ENCODE measurements at places on chromosomes 11 and 22.

DNA sequence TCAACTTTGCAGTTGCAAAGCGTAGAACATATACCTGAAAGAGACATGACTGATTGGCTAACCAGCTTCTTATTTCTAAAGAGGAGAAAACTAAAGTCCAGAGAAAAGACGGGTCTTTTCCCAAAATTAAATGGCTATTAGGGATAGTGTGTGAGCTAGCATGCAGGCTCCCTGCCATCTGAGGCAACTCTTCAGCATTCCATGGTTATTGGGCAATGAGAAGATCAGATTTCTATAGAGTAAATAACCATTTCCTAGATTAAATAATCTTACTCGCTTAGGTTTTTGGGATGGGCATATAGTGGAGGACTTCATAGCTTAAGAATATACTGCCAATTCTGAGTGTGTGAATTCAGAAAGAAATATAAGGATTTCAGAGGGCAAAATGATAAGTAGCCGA is 95.0 kb downstream of the PDHX start:
- DNase-seq = no peak

- DNase-seq = no peak
These were observed 31.9 kb downstream of the PDGFB start for GRCh38 chr22:39212721-39213376.

DNA sequence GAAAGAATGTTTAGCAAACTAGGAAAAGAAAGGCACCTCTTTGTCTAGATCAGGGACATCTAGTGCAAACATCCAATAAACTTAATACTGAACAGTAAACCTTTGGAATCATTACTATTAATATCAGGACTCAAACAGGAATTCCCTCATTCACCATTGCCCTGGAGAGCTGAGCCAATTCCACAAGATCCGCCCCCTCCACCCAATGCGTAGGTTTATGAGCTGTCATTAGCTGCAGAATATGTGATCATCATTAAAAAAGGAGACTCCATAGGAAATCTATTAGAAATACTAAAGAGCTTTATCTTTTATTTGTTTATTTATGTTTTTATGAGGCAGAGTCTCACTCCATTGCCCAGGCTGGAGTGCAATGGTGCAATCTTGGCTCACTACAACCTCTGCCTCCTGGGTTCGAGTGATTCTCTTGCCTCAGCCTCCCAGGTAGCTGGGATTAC is 5.5 kb downstream of the IL17REL start:
- DNase-seq = no peak

GRCh38 chr11:11461473-11461872 is 108.4 kb upstream of the CSNK2A3 start:
- DNase-seq = no peak

DNA sequence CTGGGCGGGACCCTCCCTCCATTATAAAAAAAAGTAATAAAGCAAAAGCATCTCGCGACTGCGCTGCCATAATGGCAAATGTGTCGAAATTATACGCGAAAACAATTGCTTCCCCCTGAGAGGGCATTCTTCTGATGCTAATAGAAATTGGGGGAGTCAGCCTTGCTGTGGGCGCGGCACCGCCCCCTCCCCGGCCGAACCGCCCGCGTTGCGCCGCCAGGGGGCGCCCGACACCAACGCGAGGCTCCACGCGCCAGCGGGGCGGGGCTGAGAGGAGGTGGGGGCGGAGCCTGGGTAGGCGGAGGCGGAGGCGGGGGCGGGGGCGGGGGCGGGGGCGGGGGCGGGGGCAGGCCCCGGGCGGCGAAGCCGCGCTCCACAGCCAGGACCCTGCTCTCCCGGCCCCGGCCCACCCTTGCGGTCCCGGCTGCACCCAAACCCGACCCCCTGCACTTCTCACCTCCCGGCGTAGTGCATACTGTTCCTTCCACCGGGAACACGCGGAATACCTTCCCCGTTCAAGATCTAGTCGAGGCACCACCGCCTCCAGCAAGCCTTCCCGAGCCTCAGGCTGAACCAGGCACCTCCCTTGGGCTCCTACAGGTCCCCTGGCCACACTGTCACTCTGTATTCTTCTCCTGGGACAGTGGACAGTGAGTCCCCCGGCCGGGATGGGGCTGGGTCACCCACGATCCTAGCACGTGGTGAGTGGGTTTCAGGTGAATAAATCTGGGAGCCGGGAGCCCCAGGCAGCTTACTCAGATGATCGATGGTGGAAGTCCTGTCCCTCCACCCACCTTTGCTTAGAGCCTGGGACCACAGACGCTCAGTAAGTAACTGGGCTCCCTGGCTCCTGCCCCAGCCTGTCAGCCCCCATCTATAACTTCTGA is 15.5 kb upstream of the UPK3A start:
- no peak for DNase-seq

- no peak for DNase-seq
These were observed 139.0 kb downstream of the FCHSD2 start for GRCh38 chr11:73003088-73003487.

GRCh38 chr22:41596776-41597634 is 7.4 kb upstream of the PMM1 start:
- no peak for DNase-seq

GRCh38 chr11:124736736-124737135 is 3.0 kb upstream of the NRGN start:
- no peak for DNase-seq

GRCh38 chr11:64449381-64450167 is 90.6 kb downstream of the RPS6KA4 start:
- DNase-seq = no peak

DNA sequence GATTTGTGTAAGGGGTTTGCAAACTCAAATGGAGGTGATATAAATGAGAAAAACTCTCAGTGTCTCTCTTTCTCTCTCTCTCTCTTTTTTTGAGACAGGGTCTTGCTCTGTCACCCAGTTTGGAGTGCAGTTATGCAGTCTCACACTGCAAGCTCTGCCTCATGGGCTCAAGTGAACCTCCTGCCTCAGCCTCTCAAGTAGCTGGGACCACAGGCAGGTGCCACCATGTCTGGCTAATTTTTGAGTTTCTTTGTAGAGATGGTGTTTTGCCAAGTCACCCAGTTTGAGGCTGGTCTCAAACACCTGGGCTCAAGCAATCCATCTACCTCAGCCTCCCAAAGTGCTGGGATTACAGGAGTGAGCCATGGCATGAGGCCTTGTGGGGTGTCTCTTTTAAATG is 2.9 kb downstream of the BIRC3 start:
- DNase-seq = no peak

DNA sequence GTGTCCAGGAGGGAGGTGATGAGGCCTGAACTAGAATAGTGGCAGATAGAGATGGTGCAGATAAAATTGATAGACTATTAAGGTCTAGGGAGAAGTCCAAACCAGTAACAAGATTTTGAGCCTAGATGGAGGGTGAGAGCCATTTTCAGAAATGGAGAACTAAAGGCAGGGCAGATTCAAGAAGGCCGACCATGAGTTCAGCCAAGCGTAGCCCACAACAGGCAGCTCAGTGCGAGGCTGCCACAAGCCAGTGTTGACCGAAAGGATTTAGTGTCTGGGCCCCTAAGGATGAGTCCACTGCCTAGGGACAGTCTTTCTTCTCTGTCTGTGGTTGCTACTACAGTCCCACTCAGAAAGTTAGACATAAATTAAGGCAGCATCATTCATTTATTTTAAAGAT is 51.7 kb downstream of the PPP2R1B start:
- no peak for DNase-seq

GRCh38 chr11:104813532-104813931 is 84.7 kb downstream of the CASP12 start:
- no peak for DNase-seq

DNA sequence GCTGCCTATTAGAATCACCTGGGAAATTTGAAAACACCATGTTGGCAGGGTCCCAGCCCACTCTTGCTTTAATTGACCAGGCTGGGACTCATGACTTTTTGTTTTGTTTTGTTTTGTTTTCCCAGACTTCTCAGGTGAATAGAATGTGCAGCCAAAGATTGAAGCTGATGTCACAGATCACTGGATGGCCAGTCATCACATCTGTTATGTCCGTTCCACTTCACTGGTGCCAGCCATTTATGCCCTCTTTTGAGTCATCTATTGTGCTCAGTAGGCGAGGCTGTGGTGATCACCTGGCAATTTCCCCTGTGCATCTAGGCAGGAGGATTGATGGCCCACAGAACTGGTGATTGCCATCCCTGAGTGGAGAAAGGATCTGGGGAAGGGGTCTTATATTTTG is 297.3 kb downstream of the INSC start:
- DNase-seq = no peak

GRCh38 chr11:42315846-42316245 is 856.4 kb upstream of the LRRC4C start:
- DNase-seq = no peak

DNA sequence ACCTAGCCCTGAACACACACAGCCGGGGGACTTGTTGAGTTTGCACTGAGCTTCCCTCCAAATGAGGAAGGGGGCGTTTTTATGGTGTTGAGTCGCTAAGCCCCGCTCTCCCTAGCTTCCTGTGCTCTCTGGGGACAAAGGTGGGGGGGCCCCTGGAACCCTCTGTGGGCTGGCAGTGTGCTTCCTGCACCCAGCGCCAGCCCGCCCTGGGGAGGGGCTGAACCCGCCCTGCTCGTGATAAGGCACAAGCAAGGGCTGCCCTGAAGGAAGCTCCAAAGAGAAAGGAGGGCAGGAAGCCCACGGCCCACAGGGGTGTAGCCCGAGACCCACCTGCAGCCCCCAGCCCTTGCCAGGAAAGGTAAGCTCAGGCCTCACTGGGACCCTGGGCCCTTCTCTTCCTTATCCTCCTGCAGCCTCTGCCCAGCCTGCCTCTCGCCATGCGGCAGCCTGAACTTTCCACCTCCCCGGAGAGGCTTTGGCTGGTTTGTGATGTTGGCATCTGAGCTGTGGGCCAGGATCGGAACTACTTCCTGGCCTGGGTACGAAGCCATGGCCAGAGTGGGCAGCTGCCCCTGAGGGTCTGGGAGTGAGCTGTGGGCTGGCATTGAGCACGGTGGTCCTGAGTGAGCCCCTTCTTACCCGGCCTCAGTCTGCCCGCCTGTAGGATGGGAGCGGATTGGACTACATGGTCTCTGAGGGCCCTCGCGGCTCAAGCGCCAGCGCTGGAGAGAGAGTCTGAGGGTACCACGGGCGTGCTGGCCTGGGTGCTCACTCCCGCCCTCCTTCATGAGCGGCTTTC is at the start of gene FERMT3:
Gene FERMT3 (plus strand): TSS at position 265 of the 799 bp plus-strand sequence. CDS start 644 bp downstream, outside the sequence.
- DNase-seq = no peak

GRCh38 chr11:74007691-74008372 is 1.1 kb downstream of the UCP3 start:
- no peak for DNase-seq

DNA sequence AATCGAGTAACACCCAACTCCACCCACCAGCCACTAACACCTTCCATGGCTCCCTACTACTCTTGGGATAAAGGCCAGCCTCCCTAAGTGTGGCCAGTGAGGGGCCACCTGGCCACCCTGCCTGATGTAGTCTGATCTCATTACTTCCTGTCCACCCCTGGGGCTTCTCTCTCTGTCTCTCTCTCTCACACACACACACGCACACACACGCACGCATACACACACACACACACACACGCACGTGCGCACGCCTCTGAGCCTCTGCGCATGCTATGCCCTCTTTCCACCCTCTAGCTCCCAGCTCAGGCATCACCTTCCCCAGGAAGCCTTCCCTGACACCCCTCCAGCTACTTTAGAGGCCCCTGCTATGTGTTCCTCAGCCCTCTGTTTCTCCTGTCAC is 3.9 kb downstream of the MFNG start:
- DNase-seq = no peak

DNA sequence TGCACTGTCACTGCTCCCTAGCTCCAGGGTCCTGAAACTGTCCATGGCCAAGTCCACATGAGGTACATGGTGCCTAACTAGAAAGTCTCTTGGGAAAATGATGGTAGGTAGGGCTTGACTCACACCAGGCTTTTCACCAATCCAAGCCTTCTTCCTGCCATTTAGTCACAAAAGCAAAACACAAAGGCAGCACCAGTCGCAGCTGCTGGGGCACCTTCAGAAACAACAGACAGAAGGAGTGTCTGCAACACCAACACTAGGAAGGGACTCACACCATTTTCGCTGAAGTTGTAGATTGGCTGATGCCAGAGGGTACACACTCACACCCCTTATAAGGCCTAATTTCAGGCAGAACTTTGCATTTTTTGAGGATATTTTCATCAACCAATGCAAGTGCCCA is 55.7 kb downstream of the SYTL2 start:
- no peak for DNase-seq

GRCh38 chr11:10418259-10418949 is 36.7 kb upstream of the AMPD3 start:
- no peak for DNase-seq

DNA sequence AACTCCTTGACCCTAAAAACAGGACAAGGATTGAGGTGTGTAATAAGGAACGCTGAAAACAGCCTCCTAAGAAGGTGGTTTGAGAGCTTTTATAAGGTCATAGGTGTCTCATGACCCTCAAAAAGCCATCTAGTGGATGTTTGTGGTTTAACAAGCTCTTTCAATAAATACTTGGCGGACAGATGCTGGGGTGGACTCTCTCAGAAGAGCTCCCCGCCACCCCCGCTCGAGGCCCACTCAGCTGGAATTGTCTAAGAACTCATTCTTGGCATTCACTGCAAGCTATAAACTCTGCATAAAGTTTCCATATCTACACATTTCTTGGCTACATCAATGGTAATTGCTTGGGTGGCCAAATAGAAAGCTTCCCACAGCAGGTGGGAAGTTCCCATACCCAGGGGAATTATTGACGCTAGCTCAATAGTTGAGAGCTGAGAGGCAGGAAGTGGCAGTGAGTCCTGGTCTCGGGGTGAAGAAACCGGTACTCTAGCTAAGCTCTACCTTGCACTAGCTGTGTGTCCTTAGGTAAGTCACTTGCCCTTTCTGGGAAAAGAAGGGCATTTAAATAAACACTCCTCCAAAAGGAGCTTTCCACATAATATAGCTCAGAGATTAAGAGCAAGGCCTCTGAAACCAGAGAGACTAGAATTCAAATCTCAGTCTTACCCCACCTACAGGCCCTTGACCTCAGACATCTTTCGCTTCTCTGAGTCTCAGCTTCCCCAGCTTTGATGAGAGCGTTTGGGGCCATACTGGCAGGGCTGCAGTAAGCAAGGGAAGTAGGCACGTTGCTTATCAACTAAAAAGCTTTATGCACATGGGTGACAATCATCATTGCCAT is 6.4 kb downstream of the MS4A15 start:
- DNase-seq = no peak

GRCh38 chr11:127052404-127052803 is 51.8 kb upstream of the KIRREL3 start:
- DNase-seq = no peak

GRCh38 chr22:30291058-30291892 is 2.0 kb upstream of the CASTOR1 start:
- DNase-seq = no peak
